NCI-H2081 (cell line): ENCODE measurements at places on chromosomes 16 and 17.
A peak's percentile ranks its signal among the peaks of the same experiment; 100 is the strongest.

DNA sequence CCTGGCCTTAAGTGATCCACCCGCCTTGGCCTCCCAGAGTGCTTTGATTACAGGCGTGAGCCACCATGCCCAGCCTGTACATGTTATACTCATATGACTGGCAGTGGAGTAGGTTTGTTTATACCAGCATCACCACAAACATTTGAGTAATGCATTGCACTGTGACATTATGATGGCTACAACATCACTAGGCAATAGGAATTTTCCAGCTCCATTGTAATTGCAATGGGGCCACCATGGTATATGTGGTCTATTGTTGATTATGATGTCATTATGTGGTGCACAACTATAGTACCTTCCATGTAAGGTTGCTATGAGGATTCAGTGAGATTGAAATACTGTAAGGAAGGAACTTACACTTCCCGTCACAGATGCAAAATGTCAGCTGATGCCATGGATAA is 168.9 kb downstream of the COPRS start:
- DNase-seq, result no peak

DNA sequence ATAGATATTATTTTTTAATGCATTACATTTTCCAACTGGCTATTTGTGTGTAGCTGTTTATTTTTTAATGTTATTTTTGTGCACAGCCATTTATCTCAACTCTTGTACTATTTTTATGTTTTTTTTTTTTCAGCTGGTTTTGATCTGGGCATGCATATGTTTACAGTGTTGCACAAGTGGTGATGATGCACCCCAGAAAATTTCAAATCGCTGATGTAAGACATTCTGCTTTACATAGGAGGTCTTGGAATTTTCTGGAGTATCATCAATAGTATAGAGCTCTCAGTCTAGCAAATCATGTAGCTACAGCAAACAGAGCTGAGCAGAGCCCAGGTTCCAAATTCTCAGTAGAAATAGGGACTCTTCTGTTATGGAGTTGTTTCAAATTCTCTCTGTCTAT is 30.2 kb downstream of the CACNG5 start:
- no peak for DNase-seq

- DNase-seq, result peak; percentile 23
These were observed 80.8 kb downstream of the OMG start for GRCh38 chr17:31216031-31216751.

DNA sequence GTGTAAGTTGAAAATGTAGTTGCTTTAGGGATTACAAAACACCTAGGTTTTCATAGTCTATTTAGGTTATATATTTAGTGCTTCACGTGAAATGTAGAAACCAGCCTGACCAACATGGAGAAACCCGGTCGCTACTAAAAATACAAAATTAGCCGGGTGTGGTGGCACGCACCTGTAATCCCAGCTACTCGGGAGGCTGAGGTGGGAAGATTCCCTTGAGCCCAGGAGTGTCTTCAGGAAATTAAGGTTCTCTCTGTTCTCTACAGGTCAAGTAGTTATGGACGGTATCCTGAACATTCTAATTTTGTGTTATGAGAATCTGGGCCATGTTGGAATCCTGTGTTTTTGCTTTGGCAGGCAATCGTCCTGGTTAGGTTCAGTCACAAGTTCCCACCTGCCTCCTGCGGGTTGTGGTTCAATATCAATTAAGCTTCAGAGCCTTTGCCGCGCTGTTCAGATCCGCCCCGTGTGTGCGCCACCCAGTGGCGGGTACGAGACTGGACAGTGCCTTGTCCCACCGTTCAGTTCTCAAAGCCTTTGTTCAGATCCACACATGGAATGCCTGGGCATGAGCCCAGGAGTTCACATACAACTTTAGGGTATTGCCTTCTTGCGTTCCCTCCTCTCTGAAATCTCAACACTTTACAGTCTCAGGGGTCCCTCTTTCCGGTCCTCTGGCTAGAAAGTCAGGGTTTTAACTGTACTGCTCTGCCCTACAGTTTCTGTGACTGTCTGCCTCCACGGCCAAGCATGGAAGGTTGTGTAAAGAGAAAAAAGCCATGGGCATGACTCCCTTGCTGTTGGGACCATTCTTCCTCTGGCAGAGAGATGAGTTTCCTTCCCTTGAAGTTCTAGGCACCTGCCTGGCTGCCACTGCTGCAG is 41.7 kb downstream of the HEATR6 start:
- peak; percentile 83 for DNase-seq

DNA sequence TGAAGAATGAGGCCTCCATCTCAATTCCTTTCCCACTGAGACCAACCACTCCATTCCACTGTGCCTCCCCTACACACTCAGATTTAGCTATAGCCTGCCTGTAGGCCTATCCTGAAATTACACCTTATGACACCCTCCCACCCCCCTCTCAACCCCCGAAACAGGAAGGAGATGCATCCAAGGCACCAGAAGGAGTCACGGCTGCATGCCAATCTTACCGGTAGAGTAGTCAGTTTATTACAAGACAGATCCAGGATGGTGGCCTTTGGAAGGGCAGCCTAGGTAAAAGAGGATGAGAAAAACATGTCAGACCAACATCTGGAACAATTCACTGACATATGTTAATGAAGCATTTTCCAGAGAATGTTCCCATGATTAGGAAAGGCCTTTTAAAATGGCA is 2.6 kb downstream of the LRRC59 start:
- no peak for DNase-seq

GRCh38 chr17:79548116-79548515 is 62.7 kb downstream of the RBFOX3 start:
- DNase-seq, result no peak

DNA sequence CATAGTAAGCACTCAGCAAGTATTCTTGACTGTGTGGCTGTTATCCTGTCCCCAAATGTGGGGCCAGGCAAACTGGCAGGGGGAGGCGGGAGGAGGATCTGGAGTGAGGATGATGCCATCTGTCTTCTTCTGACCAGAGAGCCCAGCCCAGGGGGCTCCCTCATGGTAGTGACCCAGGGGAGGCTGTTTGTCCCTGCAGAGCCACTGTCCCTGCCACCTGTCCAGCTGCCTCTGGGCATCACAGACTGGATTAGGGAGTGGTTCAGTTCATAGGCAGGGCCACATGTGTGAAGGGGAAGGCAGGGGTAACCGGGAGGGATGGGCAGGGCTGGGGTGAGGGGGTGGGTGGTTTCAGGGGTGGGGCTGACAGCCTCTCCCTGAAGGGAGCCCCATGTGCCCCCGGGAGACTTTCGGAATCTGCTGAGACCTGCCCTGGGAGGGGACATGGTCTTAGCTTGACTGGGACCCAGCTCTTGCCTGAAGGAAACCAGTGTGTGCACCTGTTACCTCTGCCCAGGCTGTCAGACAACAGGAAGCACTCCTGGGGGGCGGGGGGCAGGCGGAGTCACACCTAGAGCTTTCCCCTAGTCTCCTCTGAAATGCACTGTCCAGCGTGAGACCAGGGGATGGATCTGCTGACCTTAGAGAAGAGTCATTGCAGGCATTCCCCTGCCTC is 15.2 kb downstream of the ARHGAP23 start:
- no peak for DNase-seq

- DNase-seq, result no peak
These were observed 1.6 kb downstream of the ACTG1 start for GRCh38 chr17:81510785-81511553.

DNA sequence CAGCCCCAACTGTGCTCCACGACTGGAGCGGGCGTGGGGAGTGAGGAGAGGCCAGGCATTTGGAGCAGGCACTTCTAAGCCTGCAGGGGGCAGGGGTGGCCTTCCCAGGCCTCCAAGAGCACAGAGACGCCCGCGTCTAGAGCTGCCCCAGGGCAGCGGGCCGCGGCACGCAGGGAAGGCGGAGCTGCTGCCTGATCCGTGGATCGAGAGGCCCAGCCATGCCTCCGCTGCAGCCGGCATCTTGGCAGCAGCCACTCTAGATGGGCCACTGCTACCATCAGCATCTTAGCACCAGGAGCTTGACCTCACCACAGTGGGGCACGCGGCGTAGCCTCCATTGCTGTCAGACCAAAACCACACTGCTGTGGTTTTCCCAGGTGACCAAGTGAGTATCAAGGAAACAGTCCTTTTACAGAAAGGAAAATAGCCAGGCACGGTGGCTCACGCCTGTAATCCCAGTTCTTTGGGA is 20.4 kb upstream of the WDR45B start:
- DNase-seq, result no peak

- no peak for DNase-seq
These were observed 23.8 kb downstream of the ADCY7 start for GRCh38 chr16:50289950-50290764.

GRCh38 chr17:46071796-46072195 is 72.7 kb downstream of the STH start:
- peak; percentile 22 for DNase-seq

DNA sequence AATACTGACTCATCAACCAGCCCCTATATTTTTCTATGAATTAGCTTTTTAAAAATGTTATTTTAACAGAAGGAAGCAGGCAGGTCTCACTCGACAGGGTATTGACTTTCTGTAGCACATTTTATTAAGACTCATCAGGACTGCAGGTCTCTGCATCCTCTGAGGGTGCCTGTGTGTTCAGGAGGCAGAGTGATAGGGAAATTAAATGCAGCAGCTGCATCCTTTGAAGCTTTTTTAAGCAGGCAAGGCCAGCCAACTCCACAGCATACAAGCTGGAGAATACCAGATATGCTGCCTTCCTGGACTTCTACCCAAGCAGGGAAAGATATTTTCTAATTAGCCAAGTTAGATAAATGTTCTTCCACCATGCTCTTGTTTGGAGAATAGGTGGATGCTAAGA is 124.9 kb downstream of the WSCD1 start:
- no peak for DNase-seq

GRCh38 chr16:87319011-87319410 is 1.8 kb upstream of the C16orf95 start:
- no peak for DNase-seq

DNA sequence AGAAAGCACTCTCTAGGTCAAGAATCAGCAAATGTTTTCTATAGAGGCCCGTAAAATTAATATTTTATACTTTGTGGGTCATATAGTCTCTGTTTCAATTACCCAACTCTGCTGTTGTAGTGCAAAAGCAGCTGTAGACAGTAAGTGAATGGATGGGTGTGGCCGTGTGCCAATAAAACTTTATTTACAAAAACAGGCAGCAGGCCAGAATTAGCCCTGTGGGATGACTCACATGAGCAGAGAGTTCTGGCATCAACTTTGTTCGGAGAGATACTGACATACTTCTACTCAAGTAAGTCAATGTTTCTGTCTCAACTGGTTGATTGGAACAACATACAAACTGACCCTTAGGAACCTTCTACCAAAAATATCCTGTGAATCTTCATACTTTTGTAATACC is 616.2 kb downstream of the MAF start:
- no peak for DNase-seq

DNA sequence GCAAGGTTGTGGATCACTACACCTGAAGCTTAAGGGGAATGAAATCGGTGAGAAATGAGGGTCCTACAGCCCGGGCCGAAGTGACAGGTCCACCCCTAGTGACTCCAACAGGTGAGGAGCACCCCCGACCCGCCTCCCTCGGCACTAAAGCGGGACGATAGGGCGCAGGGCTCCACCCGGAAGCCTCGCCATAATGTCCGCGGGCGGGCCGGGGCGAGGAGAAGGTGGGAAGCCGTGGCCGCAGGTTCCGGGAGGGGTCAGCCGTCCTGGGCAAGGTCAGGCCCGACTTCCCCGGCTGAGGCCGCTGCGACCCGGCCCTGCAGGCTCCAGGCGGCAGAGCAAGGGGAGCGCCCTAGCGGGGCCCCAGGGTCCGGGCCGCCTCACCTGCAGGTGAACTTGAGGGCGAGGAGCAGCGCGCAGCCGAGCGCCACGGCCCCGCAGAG is 543 bp downstream of the TXNDC11 start:
- DNase-seq, result no peak

- no peak for DNase-seq
These were observed 282.0 kb downstream of the MAP2K4 start for GRCh38 chr17:12302711-12303110.

DNA sequence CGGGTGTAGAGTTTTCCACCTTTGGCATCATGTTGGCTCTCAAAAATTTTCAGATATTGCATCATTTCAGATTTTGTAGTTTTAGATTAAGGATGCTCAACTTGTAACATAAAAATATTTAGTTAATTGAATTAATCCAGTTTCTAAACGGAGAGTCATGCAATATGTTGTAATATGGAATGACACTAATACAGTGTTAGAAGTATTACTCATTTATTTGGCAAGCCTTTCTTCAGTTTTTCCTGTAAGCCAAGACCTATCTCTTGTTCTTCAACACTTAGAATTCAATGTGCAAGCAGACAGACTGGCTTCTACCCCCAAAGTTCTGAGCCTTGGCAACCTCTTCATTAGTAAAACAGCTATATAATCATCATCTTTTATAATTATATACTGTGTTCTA is 985.0 kb upstream of the GOT2 start:
- no peak for DNase-seq

DNA sequence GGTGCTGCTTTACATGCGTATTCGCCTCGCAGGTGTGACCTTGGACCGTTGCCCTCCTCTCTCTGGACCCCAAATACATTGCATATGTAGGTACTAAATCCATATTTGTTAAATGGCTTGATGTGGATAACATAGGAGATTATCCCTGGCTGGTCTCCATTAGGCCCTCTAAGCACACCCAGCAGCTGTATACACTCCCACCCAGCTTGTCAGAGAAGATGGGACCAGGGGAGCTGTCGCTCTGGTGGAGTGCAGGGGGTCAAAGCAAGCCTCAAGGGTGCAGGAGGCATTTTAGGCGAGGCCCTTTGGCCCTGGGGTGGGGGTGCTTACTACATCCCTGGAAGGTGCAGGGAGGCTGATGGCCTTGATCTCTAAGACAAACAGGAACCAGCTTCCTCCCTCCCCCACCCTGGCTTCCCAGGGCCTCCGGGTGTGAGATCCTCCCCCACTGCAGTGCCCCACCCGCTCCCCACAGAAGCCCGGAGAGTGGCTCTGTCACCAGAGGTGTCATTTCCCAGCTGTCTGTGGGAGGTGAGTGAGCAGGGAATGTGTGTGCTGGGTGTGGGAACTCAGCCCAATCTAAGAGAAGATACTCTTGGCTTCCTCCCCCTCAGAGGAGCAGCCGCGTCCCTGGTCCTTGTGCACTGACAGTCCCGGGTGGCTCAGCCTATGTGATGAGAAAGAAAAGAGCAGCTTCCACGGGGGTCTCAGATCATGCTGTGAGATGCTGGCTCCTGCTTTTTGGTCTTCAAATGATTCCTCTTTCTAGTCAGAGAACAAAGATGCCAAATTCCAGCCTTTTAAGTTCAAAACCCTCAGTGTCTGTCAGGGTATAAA is 1.4 kb upstream of the VAMP2 start:
- no peak for DNase-seq

GRCh38 chr17:63834431-63835166 is 7.1 kb upstream of the FTSJ3 start:
- peak; percentile 50 for DNase-seq

DNA sequence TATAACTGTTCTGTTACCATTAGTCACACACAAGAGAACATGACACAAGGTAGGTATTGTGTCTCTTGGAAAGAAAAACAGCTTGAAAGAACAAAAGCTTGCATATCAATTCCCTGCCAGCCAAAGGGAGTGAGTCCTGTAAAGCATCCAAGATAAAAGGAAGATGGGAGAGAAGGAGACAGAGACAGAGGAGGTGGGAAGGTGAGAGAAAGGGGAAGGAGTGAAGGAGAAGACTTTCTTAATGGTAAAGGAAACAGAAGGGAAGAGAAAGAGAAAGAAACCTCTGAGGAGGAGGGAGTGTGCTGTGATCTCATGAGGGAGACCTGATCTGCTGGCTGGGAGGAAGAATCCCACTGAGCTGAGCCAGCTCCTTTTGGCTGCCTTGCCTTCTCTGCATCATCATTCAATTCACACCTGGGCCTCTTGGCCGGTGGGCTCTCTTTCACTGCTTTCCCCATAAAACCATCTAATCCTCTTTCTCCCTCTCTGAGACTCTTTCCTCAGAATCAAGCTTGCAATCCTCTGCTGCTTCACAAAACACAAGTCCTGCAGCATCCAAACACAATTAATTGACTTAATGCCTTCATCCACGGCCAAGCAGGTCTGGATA is 271.6 kb downstream of the ABCC12 start:
- DNase-seq, result no peak
